ENCODE measurements at places on chromosomes 5 and 9.
A peak's percentile ranks its signal among the peaks of the same experiment; 100 is the strongest.

- DNase-seq: no peak
Measured at GRCh38 chr5:103366918-103367549, 108.5 kb downstream of the MACIR start.

- peak; percentile 32 for DNase-seq
Measured at GRCh38 chr5:90932052-90932699, 373.6 kb downstream of the ADGRV1 start.

DNA sequence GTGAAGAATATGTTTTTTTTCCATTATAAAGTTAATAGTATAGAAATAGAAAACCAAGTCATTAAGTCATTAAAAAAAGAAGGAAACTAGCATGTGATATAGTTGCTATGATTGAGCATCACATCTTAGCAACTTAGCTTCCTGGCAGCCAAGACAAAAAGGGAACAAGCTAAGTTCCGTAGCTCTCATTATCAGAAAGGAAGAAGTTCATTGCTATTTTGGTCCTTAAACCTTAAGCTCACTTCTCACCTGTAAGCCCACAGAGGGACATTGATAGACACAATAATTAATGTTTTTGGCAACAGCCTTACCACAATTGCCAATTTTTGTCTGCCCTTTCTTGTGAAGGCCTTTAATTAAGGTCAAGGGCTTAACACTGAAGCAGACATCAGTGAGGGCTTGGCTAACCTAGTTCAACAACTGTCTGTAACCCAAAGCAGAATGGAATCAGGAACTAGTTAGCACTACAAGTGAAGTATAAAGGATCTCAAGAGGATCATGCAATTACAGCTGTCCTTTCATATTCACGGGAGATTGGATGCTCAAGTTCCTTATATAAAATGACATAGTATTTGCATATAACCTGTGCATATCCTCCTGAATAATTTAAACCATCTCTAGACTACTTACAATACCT lies 24.0 kb upstream of the KLF4 start:
- no peak for DNase-seq

GRCh38 chr9:95137587-95138145 lies 179.8 kb downstream of the FANCC start:
- no peak for DNase-seq

DNA sequence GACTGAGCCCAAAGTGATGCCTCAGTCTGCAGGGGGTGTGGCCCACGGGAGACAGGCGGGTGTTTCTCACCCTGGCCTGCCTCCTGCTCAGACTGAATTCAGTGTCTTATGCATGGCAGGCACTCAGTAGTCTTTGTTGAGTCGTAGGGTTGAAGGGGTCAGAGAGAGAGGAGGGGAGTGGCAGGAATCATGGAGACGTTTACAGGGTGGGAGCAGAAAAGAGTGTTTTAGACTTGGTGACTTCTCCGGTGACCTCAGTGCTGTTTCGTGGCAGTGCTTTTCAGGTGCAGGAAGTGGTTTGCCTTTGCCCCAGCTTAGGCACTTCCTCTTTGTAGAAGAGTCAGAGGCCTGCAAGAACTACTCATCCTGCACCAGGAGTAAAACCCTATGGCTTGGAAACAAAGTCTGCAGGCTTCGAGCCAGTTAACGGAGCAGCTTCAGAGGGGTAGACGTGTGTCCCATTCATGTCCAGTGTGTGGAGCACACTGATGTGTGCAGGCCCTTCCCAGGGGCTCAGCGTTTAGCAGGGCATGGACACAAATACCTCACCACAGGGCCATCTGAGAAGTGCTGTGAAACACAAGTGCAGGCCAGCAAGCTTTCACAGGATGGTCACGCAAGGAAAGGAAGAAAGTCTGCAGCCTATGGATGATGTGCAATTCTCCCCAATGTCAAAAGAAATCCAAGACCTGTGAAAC lies 24.5 kb upstream of the SEMA4D start:
- peak; percentile 74 for DNase-seq

GRCh38 chr9:134206311-134207300 lies 42.2 kb upstream of the RNU6ATAC start:
- no peak for DNase-seq

GRCh38 chr5:154440540-154440939 lies 5.3 kb upstream of the SAP30L start:
- no peak for DNase-seq

DNA sequence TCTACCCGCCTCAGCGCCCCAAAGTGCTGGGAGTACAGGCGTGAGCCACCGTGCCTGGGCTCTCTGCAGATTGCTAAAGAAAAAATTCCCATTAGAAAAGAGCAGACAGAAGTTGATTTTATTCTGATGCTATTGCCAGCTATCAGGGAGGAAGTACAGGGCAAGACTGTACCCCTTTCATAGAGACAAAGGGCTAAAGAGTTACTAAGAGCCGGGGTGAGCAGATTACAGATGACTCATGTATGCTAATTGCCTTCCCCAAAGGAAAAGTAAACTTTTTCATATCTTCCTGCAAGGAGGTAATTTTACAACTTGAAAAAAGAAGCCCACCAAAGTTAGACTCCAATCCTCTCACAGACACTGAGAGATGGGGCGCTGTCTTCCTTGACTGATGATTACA lies 42.3 kb upstream of the MCTP1 start:
- no peak for DNase-seq

GRCh38 chr9:99140685-99141314 lies 35.9 kb downstream of the TGFBR1 start:
- DNase-seq: peak; percentile 39

GRCh38 chr5:108548684-108549596 lies 167.0 kb upstream of the FBXL17 start:
- no peak for DNase-seq

GRCh38 chr9:133506653-133507038 lies 18.1 kb downstream of the MYMK start:
- DNase-seq: no peak
